ENCODE measurements at places on chromosomes 1 and 21. TPM values are rescaled to one million over a fixed set of nuclear protein-coding genes. Genes with fewer than 3 reads are reported as not detected.

DNA sequence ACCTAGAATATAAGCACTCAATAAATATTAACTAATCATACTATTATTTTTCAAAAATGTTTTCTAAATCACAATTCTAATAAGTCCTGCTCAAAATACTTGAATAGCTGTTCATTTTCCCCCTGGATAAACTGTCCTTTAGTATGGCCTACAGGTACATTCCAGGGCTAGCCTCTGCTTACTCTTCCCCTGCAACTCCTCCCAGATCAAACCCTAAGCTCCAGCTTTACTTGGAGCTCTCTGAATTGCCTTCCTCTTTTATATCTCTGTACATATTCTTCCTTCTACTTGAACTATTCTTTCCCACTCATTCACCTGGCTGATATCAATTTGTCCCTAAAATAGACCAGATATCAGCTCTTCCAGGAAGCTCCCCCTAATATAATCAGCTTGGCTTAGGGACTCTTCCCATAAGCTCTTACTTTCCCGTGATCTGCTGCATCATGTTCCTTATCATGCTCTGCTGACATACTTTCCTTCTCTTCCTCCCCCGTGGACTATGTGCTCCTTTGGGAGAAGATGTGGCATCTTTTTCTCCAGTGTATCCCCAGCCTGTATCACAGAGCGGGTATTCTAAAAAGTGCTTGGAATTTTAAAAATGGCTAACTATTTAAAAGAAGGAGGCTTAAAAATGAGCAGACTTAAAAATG lies 43.1 kb upstream of the PIGC start:
- no peak for DNase-seq

DNA sequence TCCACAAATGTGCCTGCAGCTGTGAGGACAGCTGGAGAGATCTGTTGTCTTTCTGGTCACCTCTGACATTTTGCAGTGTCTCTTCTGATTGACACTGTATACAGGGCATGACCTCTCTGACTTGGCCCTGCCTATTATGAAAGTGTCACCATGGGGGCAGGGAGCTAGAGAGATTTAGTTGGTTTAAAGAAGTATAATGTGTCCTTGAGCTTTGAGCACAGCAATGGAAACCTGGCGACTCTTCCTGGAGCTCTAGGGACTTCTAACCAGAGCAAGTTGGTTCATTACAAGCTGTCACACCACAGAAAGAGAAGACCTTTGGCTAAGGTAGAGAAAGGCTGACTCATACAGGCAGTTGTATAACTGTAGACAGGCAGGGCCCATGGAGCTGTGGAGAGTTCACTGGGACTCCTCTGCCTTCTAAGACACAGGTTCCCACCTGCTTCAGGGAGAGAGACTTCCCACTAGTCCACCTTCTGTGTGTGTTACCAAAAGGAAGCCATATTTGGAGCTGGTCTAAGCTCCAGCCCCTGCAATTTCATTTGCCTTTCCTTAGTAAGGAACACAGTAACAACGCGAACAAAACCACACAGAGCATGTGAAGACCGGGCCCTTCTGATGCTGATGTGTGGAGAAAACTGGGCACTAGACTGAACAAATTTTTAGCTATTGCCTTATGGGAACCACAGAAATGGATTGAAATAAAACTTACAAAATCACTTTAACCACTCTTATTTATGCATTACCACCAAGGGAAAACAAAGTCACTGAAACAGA lies 90.5 kb upstream of the ADAR start:
- DNase-seq = no peak

DNA sequence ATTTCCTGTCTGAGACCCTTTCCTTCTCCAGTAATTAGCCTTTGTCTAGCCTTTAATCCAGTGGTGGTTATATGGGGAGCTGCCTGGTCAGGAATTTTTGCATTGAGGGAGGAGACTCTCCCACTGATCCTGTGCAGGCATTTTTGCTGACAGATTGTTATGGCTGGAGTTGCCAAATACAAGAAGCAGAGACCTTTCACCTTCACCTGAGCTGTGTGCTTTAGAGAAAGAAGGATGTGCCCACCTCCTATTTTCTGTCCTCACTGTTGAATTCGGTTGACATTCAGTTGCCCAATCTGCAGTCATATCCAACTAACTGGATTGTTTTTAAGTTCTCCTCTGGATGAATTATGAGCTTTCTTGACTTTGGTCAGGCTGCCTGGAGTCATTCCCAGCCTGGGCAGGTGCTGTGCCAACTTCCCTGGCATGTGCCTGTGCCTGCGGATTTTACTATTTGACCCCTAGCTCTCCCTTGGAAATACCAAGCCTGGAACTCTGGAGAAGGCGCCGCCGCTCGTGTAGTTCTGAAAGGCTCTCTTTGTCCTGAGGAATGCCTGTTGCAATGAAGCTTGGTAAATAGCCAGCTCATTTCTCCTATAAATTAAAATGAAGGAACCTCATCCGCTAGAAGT lies 143.9 kb downstream of the NOS1AP start:
- no peak for DNase-seq

DNA sequence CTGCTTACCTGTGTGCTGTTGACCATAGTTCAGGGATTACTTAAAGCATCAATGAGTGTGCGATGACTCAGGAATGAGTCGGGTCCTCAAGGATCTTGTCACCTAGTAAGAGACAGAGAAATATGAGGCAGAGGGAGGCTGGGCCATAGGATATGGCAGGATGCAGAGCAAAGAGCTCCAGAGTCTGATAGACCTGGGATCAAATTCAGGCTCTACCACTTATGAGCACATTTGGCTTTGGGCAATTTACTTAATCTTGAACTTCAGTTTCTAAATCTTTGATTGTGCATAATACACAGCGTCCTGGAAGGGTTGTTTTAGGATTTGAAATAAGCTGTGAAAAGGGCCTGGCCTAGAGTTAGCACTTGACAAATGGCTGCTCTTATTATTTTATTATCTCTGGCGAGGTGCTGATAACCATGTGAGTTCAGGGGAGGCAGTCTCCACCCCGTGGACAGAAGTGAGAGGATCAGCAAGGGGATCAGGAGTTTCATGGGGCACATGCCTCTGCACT lies 94.5 kb downstream of the ROR1 start:
- DNase-seq = no peak

- no peak for DNase-seq
These were observed 67.7 kb upstream of the RAB4A start for GRCh38 chr1:229203030-229203751.

DNA sequence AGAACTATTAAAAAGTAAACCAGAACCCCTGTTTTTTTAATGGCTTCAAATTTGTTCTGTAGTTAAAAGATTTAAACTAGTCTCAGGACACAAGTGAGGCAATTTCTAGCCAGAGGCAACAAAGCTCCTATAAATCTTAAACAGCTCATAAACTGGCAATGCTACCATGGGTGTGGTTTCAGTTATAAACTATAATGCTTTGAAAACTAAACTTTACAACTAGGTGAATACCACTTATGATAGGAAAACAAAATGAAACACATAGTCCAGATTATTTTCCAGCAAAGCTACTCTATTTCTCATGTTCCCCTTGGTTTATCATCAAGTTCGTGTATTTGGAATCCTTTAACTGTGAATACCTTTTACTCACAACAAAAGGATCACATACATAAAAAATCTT lies 282.5 kb downstream of the VAV3 start:
- no peak for DNase-seq

GRCh38 chr21:26739189-26739588 lies 106.0 kb downstream of the ADAMTS1 start:
- no peak for DNase-seq

GRCh38 chr1:221753828-221754188 lies 11.9 kb upstream of the DUSP10 start:
- no peak for DNase-seq

GRCh38 chr1:118827207-118827606 lies 160.9 kb downstream of the TBX15 start:
- DNase-seq = no peak

DNA sequence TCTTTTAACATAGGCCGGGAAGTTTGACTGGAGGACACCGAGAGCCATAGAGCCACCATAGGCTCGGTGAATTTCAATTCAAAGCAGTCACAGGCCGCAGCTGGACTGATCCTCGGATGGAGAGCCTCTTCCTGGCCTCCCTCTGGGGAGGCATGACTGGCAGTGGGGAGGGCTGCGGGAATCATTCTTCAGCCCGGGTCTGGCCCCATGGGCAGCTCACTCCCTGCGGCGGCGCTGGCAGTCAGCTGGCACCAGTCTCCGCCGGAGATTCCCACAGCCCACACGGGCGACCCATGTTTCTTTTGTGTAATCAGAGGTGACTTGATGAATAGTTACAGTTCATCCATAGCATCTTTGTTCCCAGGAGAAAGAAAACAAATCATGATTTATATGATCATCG lies 10.6 kb downstream of the ESPN start:
- DNase-seq = no peak

The ETV3L gene
- not detected for polyA plus RNA-seq

The PDPN gene
- not detected for polyA plus RNA-seq

The S100A8 gene
- 43.5 TPM for polyA plus RNA-seq

The GPR37L1 gene
- polyA plus RNA-seq = 0.16 TPM

The RIPK4 gene
- not detected for polyA plus RNA-seq

The PEX10 gene
- polyA plus RNA-seq = 18.2 TPM

Measured in immature natural killer cell (primary cell).